Right renal cortex interstitium (tissue), 3 donors: ENCODE measurements at places on chromosomes 2 and 18. TPM values are rescaled to one million over a fixed set of nuclear protein-coding genes. Genes with fewer than 3 reads are reported as not detected.

The DNAJC5G gene
- 0.58 TPM for polyA plus RNA-seq

The CFAP210 gene
- polyA plus RNA-seq, result 2.4 TPM

The IER3IP1 gene
- polyA plus RNA-seq, result 41.6 TPM

- no peak for DNase-seq
Observed at GRCh38 chr2:69762513-69763494, 20.9 kb downstream of the ANXA4 start.

DNA sequence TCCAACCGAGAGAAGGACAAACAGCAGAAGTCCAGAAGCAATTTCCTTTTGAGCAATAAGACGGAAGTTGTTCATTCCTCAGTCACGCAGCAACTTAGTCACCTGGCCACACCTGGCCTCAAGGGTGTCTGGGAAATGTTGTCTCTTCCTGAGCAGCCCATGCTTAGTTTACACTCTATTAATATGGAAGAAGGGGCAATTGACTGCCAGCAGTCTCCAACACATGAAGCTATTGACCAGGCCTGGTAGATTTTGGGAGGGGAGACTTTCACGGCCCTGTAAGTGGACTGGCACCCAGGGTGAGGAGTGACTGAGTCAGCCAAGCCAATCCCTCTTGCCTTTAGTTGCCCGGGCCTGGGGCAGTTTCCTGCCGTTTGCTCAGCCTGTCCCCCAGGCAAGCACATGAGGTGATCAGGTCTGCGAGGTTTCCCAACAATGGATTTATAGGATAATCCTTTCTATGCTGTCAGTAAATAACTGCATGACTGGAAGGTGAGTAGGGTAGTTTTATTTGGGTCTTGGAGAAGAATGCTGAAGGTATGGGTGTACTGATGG lies 43.8 kb upstream of the PPP4R1 start:
- DNase-seq, result no peak

The DSG1 gene
- 0.06 TPM for polyA plus RNA-seq

The UCN gene
- 0.19 TPM for polyA plus RNA-seq

The GNAL gene
- 5.9 TPM for polyA plus RNA-seq

The CD226 gene
- polyA plus RNA-seq, result 2.5 TPM

The REG3G gene
- polyA plus RNA-seq, result not detected

- DNase-seq, result no peak
Observed at GRCh38 chr18:9841752-9842151, 44.0 kb upstream of the TXNDC2 start.

DNA sequence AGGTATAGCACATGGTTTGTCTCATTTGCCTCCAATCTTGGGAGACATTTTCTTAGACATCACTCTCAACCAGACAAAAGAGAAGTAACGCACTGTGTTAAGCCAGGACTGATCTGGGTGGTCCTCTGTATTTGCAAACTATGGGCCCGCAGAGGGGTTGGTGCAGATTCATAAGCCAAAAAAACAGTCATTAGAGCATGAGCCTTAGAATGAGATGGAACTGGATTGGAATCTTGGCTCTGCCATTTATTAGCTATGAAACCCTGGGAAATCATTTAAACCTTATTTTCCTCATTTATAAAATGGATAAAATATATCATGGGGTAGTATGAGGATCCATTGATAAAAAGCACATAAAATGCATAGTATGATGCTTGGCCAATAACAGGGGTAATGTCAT lies 213.5 kb upstream of the APCDD1 start:
- no peak for DNase-seq

GRCh38 chr2:178223806-178224205 lies 29.5 kb downstream of the OSBPL6 start:
- DNase-seq, result no peak

- no peak for DNase-seq
Observed at GRCh38 chr2:186664385-186665043, 29.3 kb upstream of the FAM171B start.

The NTSR2 gene
- not detected for polyA plus RNA-seq

DNA sequence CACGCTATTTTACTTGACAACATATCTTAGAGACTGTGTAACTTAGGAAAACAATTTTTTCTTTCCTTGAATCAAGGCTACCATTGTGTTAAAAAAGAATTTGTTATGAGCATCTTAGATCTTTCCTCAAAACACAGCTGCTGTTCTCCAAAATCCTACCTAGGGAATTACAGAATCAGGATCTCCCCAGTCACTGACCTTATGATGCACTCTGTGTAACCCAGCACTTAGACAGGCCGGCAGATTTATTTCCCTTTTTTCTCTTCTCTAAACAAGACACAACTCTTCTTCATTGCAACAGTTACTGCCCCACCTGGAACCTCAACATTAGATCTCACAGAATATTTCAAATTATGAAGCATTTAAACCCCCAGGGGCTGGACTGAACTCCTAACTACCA lies 13.5 kb upstream of the C2orf15 start:
- no peak for DNase-seq

- no peak for DNase-seq
Observed at GRCh38 chr2:179592167-179592936, 269.1 kb downstream of the ZNF385B start.

DNA sequence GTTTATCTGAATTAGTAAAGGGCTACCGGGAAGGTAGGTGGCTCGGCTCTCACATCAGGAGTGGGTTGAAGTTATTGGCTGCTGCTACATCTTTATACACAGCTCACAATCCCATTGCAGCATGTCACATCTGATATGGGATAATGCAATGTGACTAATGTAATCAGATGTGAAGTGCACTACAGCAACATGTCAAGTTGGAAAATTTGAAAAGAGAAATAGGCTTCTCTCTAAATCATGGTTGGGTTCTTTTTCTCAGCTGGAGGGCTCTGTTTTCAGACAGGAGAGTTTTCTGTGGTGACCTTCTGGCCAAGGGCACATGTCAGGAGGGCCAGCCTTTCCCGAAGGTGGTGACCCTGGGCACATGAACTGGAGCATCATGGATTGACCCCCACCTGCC lies 337.5 kb downstream of the HRH4 start:
- DNase-seq, result no peak

- no peak for DNase-seq
Observed at GRCh38 chr2:13543550-13543949, 826.8 kb downstream of the TRIB2 start.

DNA sequence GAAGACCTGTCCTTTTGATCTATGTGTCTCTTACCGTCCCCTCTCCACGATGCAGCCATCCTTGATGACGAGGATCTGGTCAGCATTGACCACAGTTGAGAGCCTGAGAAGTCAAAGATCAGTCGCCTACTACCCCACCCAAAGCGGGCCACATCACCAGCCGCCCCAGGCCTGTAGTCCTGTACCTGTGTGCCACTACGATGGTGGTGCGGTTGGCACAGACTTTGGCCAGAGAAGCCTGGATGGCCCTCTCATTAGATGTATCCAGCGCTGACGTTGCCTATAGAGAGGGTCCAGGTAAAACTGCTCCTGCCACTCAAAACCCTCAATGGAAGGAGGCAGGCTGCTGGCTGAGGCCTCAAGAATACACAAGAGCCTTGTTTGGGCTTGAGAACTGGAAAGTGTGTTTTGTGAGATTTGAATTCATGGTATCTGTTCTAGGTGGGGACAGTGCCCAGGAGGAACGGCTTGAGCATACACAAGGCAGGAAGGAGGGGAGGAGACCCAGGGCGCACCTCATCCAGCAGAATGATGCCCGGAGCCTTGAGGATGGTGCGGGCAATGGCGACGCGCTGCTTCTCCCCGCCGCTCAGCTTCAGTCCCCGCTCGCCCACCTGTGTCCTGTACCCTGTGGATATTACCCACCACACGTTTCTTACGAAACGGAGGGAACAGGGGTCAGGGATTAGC lies 3.8 kb downstream of the ZFAND2B start:
- no peak for DNase-seq

The COPS8 gene
- polyA plus RNA-seq, result 95.8 TPM

- no peak for DNase-seq
Observed at GRCh38 chr2:175123254-175123653, 44.7 kb downstream of the ATF2 start.

DNA sequence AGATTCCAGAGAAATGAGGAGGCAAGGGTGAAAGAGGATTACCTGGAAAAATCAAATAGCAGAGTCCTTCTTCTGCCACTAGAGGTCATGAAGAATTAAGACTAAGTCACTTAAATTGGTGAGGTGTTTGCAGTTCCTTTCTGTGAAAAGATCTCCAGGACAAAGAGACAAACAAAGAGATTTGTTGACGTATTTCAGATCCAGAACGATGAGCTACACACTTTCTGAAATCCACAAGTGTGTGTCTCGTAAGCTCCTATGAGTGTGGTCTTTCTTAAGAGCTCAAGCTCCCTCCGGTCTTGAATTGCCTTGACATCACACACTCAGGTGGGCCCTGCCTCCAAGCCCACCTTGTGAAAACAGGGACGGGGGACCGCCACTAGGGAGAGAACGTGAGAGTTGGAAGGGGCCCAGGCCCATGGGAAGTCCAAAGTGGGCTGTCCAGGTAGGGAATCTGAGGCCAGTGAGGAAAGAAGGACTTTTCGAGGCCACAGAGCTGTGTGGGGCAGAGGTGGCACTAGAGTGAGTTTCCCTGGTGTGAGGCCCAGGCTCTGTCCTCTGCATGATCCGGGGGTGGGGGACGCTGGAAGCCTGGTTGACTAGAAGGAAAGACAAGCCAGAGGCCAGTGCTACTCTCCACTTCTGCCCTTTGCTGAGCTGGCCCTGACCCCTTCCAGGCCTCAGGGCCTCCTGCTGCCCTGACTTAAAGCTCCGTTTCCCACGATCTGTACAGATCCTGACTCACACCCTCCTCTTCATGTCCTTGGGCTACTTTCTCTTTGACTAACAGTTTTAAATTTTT lies 168.1 kb upstream of the NCK2 start:
- DNase-seq, result no peak
